Hematopoietic multipotent progenitor cell treated with erythropoietin and hydrocortisone succinate and interleukin-3 and kit ligand, for 4 days (in vitro differentiated cells): ENCODE measurements at places on chromosomes 16 and 17.

GRCh38 chr16:26981266-26981938 lies 85.3 kb upstream of the C16orf82 start:
- DNase-seq = no peak

GRCh38 chr17:75869282-75870141 lies 8.9 kb downstream of the TRIM47 start:
- DNase-seq = no peak

DNA sequence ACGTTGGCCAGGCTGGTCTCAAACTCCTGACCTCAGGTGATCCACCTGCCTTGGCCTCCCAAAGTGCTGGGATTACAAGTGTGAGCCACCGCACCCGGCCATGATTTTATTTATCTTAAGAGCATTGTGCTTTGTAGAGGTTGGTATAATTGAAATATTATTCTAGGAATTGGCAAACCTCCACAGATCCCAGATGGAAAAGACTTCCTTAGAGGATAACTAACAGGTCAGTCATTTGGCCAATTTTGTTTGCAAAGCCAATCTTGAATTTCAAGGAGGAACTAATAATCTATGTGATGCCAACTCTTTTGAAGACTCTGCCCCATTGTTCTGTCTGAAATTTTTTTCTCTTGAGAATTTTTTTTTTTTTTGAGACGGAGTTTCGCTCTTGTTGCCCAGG lies 46.7 kb upstream of the SLC5A10 start:
- DNase-seq = no peak

GRCh38 chr16:85466989-85467388 lies 146.1 kb upstream of the GSE1 start:
- no peak for DNase-seq

DNA sequence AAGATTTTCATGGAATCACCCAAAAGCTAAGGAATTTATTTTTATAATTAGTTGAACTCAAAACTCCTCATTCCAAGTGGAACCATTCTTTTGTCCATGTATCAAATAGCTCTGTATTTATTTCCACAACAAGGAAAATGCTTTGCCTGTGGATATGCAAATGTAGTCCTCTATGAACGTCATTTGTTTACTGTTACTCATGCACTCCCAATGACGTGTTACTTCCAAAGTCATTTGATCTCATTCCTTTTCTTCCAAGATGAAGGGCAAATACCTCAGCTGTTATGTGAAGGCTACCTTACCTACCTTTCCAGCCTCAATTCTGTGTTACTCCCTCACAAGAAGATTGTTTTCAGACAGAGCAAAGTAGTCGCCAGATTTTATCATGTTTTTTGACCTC lies 83.7 kb downstream of the ITFG1 start:
- DNase-seq = no peak

GRCh38 chr17:6327007-6327406 lies 107.9 kb downstream of the AIPL1 start:
- peak; percentile 18 for DNase-seq

GRCh38 chr17:28885363-28885762 lies 12.2 kb downstream of the FLOT2 start:
- no peak for DNase-seq

DNA sequence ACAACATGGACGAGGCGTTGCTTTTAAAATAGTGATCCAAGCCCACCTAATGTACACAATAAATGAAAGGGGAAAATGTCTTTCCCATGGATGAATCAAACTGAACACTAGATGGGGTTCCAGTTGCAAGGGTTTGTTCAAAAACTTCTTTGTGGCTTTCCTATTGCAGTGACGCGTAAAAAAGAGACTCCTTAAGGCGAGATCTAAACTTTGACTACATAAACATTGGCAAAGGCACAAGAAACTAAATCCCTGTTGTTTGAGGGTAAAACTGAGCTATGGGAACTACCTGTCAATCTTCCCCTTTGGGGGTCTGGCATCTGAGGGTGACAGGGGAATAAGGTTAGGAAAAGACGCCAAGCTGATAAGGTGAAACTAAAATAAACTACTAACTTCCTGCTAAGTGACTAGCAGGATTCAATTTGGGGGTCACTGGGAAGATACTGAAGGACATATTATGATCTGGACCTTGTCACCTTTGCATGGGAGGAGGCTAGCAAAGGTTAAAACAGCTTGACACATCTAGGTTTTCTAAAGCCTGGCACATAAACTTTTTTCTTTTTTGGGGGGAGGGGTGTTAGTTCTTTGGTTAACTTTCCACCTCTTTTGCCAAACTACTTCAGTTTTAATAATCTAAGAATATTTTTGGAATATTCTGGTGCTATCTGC lies 4.7 kb downstream of the SALL1 start:
- DNase-seq = no peak

GRCh38 chr16:4625560-4626159 lies 1.0 kb downstream of the MGRN1 start:
- DNase-seq = no peak

- DNase-seq = no peak
Measured at GRCh38 chr16:73553941-73554660, 506.2 kb upstream of the ZFHX3 start.

GRCh38 chr17:76251478-76252039 lies 11.3 kb upstream of the RNF157 start:
- no peak for DNase-seq

DNA sequence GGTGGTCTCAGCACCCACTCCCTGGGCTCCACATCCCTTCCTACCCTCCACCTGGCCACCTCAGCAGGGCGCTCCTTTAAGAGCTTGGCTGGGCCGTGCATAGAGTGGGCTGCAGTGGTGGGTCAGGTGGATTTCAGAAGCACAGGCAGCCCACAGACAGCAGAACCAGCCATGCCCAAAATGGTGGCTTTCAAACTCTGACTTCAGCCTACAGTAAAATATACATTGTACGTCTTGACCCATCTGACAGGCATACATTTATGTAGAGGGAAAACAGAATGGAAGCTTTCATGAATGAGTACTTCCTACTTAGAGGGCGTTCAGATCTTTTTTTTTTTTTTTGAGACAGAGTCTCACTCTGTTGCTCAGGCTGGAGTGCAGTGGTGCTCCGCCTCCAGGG lies 26.0 kb upstream of the LASP1NB start:
- no peak for DNase-seq

DNA sequence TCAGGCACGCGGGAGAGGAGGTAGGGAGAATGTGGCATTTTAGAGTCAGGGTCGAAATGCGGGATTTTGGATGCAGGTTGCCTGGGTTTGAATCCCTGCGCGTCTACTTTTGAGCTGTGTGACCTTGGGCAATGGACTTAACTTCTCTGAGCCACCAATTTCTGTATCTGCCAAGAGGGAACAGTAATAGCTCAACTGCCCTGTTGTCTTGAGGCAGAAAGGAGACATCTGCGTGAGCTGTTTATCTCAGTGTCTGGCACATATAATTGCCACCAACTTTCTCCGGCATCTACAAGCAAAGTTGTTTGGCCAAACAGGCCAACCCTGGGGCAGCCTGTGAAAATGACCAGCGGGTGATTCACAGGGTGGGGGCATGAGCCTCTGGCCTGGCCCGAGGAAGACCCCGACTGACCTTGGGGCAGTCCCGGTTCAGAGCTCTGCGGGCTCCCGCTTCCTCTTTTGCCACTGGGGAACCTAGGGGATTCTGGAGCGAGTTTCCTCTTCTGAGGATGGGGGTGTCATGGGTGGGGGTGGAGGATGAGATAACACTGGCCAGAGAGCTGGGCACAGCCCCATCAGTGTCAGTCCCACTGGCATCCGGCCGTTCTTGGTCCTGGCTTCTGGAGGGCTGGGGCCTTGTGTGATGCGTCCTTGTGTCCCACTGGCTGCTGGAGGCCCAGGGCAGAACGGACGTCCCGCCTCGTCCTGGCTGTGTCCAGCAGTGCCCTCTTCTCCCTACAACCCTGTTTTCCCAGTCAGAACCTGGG lies 1.3 kb downstream of the SNN start:
- peak; percentile 59 for DNase-seq

- no peak for DNase-seq
Measured at GRCh38 chr17:29156781-29157180, 23.4 kb downstream of the MYO18A start.

GRCh38 chr17:34859652-34860051 lies 101.6 kb downstream of the CCT6B start:
- DNase-seq = no peak

DNA sequence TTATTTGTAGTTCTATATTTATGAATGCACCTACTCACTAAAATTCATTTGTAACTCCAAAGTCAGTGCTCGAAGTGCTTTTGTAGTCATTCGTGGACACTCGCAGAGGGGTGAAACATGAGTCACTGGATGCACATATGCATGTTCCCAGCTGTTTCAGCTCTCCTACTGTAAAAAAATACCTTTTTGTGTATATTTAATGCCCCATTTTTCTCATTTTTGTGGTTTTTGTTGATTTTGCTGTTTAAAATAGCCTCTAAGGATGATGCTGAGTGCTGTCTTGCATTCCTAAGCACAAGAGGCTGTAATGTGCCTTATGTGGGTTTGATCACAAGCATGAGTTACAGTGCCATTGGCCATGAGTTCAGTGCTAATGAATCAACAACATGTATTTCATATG lies 30.6 kb downstream of the CENPV start:
- DNase-seq = no peak

- DNase-seq = peak; percentile 55
Measured at GRCh38 chr16:1311738-1312466, 2.5 kb downstream of the UBE2I start.

GRCh38 chr17:7329997-7330637 lies 982 bp upstream of the NEURL4 start:
- peak; percentile 94 for DNase-seq

GRCh38 chr16:77956231-77956630 lies 66.1 kb upstream of the CLEC3A start:
- no peak for DNase-seq

DNA sequence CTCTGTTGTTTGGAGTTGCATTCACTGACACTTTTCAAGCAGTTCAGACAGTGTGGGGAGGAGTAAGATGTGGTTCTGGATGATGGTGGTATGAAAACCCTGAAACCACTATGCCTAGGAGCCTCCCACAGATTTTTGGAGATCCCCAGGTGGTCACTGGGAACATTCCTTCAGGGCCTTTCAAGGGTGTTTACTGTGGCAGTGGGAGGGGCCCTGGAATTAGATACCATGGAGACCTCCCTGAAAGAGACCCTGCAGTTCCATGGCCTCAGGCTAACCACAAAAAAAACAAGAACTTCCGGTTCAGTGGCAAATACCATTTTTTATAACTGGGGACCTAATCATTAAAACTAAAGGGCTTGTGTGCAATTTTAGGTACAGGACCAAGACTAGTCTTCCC lies 79.9 kb downstream of the TMEM100 start:
- DNase-seq = peak; percentile 4

- no peak for DNase-seq
Measured at GRCh38 chr17:40281663-40282062, 6.0 kb upstream of the CDC6 start.

- DNase-seq = no peak
Measured at GRCh38 chr17:855569-855968, 73.4 kb downstream of the MRM3 start.
